ENCODE measurements at places on chromosomes 3 and 15.

DNA sequence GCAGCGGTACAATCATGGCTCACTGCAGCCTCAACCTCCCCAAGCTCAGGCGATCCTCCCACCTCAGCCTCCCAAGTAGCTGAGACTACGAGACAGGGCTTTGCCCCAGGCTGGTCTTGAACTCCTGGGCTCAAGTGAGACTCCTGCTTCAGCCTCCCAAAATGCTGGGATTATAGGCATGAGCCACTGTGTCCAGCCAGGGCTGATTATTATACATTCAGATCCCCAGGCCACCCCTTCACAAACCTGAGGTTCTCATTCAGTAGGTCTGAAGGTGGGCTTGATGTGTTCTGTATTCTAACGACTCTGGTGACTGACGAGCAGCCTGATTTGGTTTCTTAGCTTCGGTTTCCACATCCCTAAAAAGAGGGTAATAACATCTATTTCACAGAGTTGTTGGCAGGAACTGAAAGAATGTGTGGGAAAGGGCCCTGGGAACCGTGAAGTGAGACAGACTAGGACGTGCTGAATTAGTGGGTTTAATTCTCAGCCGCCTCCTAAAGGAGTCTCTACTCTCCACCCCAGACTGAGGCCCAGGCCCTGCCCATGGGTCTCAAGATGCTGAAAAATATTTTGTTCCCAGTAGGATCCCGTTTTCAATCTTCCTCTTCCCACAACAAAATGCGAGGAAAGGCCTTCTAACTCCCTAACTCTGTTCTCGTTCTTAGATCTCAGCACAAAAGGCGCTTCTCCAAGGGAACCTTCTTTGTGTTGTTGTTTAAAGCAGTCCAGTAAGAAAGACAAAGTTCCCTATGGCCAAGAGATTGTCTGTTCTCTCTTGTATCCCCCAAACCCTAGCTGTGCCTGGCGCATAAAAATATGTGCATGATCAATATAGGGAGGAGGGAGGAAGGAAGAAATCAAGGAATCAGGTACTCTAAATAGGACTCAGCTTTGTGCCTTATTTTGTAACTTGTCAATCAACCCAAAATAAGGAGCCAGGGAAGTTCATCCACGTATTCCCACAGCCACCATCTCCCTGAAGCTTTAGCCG, 210.0 kb upstream of the TOPAZ1 start:
- no peak for DNase-seq

DNA sequence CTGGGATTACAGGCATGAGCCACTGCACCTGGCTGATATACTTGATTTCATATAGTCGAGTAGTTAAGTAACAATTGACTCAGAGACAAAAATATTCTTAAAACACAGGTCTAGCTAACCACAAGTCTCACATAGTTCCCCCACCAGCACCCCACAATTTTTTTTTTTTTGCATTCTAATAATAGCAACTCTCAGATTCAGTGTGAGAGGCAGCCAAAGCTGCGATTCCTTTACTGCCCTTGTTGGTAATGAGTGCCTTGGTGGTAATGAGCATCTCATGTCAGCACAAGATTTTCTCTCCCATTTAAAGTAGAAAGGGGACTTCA, 72.5 kb downstream of the WWTR1 start:
- DNase-seq = no peak

DNA sequence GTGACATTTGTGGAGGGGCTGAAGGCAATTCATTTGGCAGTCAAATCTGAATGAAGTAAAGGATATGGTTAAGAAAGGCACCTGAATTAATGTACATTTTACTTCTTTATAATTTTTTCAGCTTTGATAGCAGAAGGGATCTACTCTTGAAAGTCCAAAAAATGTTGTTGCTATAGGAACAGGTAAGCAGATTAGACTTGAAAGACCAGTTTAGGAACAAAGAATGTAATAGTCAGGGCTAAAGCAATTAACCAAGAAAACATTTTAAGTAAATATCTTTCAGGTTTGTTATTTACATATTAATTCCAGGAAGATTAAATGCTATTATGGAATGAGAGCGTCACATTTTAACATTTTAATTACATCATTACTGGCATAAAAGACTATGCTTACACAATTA, 1.1 kb downstream of the ATP13A4 start:
- no peak for DNase-seq

DNA sequence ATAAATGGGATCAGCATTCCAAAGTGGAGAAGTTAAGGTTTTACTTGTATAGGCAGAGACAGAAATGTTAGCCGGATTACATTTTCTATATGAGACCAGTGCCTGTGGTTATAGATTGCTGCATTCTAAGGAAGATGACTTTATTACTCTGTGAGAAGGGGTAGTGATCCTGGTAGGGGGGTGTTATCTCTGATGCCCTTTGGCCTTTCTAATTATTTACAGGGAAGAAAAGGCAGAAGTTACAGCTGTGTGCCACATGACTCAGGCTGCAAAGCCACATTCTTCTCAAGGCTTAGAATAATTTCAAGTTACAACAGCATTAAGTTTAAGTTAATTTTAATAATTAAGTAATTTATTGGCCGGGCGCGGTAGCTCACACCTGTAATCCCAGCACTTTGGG, 2.2 kb upstream of the TMC3 start:
- DNase-seq = no peak

DNA sequence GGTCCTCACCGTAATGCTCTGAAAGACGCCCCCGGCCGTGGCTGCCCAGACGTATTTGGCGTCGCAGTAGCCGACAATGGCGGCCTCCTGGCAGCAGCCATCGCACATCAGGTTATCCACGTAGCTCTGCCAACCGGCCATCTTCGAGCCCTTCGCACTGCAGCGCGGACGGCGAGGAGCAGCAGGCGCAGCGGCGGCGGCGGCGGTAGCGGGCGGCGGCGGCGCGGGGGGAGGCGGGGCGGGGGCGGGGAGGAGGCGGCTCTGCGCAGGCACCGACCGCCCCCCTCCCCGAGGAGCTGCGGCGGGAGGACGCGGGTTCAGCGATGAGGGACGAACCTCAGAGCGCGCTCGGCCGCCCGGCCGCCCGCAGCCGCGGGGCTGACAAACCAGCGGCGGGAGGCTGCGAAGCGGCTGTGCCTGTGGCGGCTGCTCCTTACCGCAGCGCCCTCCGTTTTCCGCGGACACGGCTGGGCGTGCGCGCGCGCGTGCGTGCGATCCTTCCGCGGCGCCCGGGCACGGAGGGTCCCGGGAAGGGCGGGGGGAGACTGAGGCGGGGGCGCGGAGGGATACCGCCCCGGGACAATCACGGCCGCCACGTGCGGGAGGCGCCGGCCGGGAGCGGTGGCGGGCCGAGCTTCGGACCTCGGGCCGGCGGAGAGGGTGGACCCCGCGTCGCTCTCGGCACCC, at the start of gene PFN2:
TSS of gene PFN2 (minus strand) at position 180 of the 687 bp plus-strand sequence. CDS start at position 141, 39 bp downstream.
- peak; percentile 27 for DNase-seq
